ENCODE measurements at places on chromosomes 13 and 19.

DNA sequence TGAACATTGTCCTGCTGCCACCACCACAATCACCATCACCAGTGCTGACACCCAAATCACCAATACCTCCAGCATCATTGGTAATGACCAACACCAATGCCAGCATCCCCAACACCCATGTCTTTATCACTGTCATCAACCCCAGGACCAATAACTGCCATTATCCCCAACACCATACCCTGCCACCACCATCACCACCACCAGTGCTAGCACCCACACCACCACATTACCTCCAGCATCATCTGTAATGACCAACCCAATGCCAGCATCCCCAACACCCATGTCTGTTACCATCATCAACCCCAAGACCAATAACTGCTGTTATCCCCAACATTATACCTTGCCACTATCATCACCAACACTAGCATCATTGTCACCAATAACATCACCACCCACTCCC is 2.6 kb downstream of the LGI4 start:
- DNase-seq, result no peak

DNA sequence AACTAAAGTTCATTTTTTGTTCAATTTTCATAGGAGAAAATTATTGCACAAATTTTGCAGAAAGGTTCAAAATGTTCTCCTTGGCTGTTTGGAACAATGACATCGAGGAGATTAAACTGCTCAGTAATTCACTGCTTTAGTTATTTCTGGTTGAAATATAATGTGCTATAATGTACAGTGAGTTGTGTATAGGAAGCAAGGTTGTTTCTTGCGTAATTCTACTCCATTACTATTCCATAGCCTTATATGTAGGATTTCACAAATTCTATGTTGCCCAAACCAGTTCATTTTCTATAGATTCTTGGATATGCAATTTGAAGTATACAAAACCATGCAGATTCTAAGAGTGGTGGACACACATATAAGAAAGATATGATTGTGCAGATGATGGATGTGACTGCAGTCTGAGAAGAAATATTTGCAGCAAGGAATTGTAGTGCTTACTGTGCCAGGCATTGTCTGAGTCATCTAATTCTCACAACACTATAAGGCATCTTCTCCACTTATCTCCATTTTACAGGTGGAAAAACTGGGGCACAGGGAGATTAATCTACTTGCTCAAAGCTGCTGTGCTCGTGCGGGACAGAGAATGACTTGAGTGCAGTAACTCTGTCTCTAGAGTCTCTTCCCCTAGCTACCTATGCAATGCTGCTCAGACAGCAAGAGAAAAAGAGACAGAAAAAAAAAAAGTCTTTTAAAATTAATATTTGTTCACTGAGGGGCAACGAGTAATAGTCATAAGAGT is 515.5 kb downstream of the MYO16 start:
- no peak for DNase-seq

- no peak for DNase-seq
Measured at GRCh38 chr19:53882391-53883050, 524 bp downstream of the PRKCG start.

GRCh38 chr19:31890230-31890629 is 455.2 kb upstream of the ZNF507 start:
- DNase-seq, result peak; percentile 24

GRCh38 chr19:40234429-40235237 is 8.1 kb upstream of the CCNP start:
- no peak for DNase-seq

Measured in ELF-1 (cell line).